Head of caudate nucleus (tissue), 42 donors: ENCODE measurements at places on chromosomes 16 and 17.

DNA sequence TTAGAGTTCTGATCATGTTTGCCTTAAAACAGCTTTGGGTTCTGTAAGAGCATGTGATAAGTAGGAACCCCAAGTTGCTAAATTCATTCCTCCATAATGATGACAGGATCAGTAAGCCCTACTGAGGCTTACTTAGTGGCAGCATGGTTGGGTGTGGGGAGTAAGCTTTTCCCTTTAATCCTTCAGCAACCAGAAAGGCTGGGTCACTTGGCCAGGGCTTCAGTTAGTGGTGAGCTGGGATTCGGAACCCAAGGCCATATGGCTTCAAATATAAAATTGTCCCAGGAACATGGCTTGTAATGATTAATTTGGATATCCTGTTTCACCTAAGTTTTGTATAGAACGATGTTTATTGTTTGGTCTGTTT lies 850 bp downstream of the GINS3 start:
- no peak for DNase-seq

GRCh38 chr16:89660146-89660545 lies 2.5 kb downstream of the SPATA33 start:
- DNase-seq, result no peak

- DNase-seq, result peak; percentile 35
Measured at GRCh38 chr16:57252148-57252721, 7.2 kb downstream of the ARL2BP start.

GRCh38 chr17:17877529-17878358 lies 41.0 kb upstream of the SREBF1 start:
- no peak for DNase-seq

DNA sequence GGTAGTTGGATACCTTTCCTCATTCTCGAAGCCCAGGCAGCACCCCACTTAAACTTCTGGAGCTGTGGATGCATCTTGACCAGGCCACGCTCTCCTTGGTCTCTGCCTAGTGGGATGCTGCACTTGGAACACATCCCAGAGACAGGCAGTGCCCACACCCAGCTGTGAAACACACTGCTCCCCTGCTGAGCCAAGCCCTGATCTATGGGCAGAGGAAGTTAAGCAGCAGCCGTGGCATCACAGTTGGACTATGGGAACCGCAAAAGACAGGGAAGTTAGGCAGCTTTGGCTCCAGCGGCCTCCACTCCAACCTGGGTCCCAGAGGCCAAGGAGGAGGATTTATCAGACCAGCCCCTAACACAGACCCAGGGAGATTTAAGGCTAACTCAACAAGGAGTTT lies 284.8 kb upstream of the CCL2 start:
- no peak for DNase-seq

DNA sequence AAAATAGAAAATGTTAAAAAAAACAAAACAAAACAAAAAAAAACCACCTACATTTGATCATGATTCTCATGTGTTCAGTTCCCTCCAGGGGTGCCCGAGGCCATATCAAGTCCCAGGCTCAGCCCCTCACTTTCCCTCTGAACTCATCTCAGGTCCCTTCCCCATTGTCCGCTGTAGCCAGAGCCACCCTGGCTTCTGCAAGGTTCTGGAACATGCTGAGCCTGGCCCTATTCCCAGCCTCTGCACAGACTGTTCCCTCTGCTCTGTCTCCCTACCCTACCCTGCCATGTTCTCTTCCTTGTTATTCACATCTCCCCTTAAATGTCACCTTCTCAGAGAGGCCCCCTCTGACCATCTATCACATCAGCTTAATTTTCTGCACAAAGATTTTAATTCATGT lies 46.9 kb downstream of the TK2 start:
- DNase-seq, result peak; percentile 60

GRCh38 chr16:4425378-4426020 lies at the start of gene DNAJA3:
Gene DNAJA3, plus strand, starts transcription at chr16:4425868. Its CDS starts 14 bp downstream, at chr16:4425882.
- DNase-seq, result peak; percentile 94

- DNase-seq, result peak; percentile 36
Measured at GRCh38 chr16:27237219-27238015, 31.2 kb downstream of the NSMCE1 start.

GRCh38 chr17:58630883-58631522 lies 60.8 kb downstream of the TEX14 start:
- no peak for DNase-seq

DNA sequence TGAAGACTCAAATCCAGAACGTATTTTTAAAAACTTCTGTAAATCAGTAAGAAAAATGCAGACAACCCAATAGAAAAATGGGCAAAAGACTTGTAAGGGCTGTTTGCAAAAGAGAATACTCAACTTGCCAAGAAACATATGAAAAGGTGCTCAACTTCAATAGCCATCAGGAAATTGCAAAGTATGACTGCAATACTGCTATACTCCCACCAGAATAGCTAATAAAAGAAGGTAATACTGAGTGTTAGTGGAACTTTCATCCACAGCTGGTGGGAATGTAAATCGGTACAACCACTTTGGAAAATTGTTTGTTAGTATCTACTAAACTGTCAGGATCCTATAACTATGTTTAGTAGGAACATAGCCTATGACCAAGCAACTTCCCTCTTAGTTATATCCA lies 48.1 kb downstream of the TBX4 start:
- no peak for DNase-seq

DNA sequence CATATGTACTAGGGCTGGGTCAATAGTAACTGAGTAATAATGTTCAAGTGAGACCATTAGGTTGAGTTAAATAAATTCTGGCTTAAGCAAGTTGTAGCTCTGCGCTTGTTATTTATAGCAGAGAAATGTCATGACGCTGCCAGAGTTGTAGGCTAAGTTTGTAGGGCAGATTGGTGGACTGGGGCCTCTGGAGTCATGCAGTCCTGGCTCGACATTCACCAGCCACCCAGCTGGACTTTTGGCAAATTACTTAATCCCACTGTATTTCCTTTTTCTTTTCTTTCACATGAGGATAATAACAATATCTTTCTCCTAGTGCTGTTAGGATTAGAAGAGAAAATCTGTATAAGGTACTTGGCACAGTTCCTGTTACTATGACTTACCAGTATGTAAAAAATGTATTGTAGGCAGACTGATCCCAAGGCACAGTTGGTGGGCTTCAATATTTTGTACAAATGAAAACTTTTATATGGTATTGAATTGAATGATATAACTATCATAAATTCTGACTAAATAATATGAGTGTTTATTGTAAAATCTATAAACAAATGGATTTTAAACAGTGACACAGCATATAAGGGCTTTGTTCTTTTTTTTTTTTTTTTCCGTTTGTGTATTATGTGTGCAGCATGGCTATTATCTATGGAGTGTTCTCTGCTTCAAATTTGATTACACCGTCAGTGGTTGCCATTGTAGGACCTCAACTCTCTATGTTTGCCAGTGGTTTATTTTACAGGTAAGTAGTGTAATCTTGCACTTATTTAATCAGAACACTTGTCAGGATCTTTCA lies 2.6 kb downstream of the MFSD11 start:
- no peak for DNase-seq

- DNase-seq, result no peak
Measured at GRCh38 chr16:66927918-66928649, 2.7 kb upstream of the RRAD start.

GRCh38 chr17:32828822-32829221 lies 48.1 kb downstream of the MYO1D start:
- DNase-seq, result no peak

GRCh38 chr16:68086336-68086841 lies 1.2 kb downstream of the NFATC3 start:
- no peak for DNase-seq

DNA sequence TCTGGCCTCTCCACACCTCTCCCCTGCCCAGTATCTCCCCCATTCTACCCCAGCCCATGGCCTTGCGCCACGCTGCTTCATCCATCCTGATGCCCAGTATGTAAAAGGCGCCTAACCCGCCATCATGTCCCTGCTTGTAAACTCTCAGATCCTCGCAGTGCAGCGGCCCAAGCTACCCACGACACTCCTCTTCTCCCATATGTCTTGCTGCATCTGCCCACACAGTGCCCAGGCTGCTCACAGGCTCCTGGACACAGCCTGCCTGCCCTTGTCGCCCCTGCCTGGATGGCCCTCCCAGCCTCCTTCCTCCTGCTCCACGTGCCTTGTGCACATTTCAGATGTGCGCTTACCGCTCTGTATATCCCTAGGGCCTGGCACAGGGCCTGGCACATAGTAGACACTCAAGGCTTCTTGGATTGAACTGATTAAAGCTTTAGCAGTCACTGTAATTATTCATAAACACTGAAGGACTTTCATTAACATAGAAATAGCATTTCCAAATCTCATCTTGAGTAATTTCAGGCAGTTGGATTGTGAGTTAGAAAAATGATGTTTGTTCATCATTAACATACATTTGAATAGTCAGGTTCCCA lies 129.1 kb downstream of the CLEC16A start:
- DNase-seq, result no peak

GRCh38 chr16:3112058-3112880 lies at the start of gene ZNF205:
Gene ZNF205, plus strand, starts transcription at chr16:3112586. Its CDS starts 845 bp downstream, at chr16:3113431.
- peak; percentile 92 for DNase-seq

DNA sequence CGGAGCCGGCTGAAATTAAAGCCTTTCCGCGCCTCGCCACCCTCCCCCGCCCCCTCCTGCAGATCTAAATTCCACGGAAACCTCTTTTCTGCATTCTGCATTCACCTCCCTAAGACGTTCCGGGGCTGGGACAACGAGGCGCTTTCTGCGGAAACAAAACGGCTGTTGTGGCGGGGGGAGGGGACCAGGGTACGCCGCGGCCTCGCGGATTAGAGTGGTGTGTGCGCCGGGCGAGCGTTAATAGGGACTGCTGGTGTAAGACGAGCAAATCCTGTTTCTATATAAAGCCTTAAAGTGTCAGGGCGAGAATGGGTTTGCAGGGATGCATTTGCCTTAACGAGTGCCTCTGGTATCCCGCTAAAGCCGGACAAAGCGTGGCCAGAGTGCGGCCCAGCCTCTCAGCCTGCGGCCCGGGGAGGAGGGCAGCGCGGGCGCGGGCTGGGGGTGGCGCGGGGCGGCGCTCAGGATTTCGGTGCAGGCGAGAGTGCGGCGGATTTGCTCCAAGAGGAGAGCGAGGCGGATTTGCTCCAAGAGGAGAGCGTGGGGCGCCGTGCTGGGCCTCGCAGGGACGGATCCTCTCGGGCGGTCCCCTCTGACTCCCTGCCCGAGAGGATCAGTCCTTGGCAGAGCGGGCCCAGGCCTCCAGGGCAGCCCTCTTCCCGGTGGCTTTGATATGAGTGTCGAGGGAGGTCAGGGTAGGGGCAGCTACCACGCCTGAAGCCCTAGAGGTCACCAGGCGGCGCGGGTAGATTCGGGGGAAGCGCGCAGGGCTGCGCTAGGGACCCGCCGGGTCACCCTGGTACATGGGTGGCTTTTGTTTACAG lies 5.1 kb downstream of the BAHCC1 start:
- DNase-seq, result peak; percentile 79

- DNase-seq, result no peak
Measured at GRCh38 chr16:28259091-28259780, 33.1 kb upstream of the SBK1 start.

- DNase-seq, result no peak
Measured at GRCh38 chr16:3001316-3001715, 11.4 kb upstream of the CLDN9 start.

- DNase-seq, result peak; percentile 59
Measured at GRCh38 chr17:78133971-78134898, 3.7 kb downstream of the TMC8 start.

DNA sequence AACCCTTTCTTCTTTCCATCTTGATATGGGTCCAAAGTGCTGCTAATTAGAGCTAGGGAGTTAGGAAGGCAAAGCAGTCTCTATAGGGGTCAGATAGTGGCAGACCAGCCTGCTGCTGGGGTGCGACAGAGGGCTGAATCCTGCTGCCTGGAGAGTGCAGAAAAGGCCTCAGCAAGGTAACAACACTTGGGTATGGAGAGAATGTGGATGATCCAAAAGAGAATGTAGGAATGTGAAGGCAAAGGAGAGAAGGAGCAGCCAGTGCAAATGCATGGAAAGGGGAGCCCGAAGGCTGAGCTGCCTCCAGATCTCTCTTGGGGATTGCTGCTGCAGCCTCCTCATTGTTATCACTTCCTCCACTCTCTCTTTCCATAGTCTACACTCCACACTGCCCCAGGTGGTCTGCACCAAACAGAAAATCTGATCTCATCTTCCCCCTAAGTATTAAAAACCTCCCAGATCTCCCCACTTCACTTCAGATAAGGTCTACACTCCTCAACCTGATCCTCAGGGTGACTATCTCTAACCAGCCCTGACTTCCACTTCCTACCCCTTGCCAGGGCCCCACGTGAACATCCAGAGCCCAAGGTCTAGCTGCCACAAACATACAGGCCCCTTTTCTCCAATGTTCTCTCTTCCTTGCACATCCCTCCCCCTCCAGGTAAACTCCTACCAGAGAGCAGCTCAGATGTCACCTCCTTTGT lies 28.8 kb downstream of the TOM1L2 start:
- DNase-seq, result no peak

DNA sequence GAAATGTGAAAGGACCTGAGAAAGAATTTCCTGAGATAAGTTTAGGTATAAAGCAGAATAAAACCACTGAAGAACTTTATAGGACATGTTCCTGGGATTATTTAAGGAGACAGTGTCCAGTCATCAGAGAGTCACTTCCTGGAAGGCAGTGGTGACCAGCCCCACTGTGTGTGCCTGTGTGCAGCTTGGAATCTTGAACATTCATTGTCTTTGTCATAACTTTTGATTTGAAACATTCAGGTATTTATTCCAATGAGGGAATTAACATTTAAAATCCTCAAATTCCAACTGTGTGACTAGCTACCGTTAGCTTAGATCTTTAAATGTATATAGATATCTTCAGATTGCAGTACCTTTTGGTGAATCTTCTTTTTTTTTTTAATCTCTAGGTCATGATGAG lies 61.7 kb upstream of the MRC2 start:
- no peak for DNase-seq

GRCh38 chr17:38693700-38694329 lies 11.3 kb upstream of the MLLT6 start:
- peak; percentile 48 for DNase-seq

- no peak for DNase-seq
Measured at GRCh38 chr17:73226556-73227172, 33.8 kb downstream of the COG1 start.

DNA sequence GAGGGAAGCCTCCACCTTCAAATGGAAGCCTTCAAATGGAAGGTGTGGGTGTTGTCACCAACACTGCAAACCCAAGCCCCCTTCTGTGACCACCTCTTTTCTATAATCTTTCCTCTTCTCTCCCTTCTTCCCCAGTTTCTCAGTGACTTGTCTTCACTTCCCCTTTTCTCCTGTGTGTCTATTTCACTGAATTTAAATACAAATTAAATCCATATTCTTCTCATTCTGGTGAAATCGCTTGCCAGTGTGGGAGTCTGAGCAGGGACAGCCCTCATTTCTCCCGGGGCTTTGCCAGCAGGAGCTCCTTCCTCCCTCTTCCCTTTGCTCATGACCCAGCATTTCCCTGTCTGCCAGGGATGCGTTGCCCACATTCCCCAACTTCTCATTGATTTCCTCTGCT lies 6.4 kb upstream of the ITGAX start:
- DNase-seq, result no peak

DNA sequence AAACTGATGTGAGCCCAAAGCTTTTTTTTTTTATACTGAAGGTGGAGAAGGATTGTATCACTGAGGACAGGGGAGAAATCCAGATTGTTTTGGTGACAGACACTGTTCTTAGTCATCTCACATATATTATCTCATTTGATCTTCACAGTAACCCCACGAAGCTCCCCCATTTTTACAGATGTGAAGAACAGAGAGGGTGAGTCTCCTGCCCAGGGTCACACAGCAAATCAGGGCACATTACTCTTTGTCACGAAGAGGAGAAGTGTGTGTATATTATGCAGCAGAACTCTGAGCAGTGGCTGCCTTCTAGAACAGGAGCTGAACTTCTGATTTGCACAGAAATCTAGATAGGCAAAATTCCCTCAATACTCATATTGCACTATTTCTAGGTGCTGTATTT lies 504.3 kb downstream of the XYLT1 start:
- no peak for DNase-seq

GRCh38 chr16:81627024-81627423 lies 152.1 kb upstream of the PLCG2 start:
- no peak for DNase-seq
